Stimulated activated CD8-positive, alpha-beta memory T cell treated with anti-CD3 and anti-CD28 coated beads, Interleukin-4, amount 100 ng/mL, for 4 hours (primary cell): ENCODE measurements at places on chromosomes 5 and 9.

GRCh38 chr5:32297181-32298058 is 15.3 kb downstream of the MTMR12 start:
- no peak for DNase-seq

DNA sequence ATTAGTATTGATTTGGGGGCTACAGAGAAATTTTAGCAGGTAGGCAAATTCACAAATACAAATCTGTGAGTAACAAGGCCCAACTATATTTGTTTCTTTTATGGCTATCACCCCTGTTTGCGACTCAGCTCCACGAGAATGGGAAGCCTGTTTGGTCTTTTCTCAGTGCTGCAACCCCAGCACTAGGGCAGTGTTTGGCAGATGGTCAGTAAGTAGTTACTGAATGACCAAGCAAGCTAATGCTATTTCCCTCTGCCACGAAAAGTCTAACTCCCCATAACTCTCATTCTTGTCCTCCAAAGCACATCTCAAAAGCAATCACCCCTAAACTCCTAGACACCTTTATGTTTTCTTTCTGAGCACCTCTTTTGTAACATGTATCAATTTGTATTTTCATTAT is 245.6 kb downstream of the DNAH5 start:
- DNase-seq: no peak

GRCh38 chr5:39005566-39006232 is 68.5 kb downstream of the RICTOR start:
- no peak for DNase-seq

DNA sequence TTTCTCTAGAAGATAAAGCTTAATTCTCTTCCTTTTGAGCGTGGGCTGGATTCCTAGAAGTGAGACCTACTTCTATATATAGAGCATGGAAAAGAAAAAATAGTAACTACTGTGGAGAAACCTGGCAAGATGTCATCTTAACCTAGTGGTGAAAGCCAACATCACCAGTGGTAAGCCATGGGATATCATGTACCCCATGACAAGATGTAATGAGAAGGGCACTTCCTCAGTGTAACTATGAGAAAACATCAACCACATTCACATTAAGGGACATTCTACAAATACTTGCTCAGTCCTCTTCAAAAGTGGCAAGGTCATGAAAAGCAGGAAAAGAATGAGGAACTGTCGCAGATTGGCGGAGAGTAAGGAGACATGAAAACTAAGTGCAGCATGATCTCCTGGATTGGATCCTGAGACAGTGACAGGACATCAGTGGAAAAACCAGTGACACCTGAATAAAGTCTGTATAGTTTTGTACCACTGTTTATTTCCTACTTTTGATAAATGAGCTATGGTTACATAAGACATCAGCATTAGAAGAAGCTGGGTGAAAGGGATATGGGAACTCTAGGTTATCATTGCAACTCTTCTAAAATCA is 65.4 kb downstream of the PRRC1 start:
- no peak for DNase-seq

- DNase-seq: no peak
These were observed 585.7 kb downstream of the ACTL7B start for GRCh38 chr9:108270051-108270450.

DNA sequence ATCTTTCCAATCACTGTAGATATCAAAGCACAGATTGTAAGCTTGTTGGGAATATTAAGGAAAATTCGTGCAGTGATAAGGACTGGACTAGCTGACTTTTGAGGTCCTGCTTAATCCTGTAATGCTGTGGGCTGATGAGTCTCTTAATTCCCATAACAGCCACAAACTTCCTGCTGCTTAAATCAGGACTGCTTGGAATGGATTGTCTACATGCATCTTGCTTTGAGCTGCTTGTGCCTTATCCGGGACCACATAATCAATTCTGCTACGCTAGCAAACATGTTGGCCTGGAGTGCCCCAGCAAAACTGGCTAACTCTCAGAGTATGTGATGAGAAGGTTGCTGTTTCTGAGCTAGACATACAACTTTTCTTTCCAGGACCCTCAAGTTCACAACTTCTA is 79.6 kb downstream of the SNCAIP start:
- no peak for DNase-seq

GRCh38 chr5:135546101-135546500 is 10.3 kb upstream of the NEUROG1 start:
- no peak for DNase-seq

DNA sequence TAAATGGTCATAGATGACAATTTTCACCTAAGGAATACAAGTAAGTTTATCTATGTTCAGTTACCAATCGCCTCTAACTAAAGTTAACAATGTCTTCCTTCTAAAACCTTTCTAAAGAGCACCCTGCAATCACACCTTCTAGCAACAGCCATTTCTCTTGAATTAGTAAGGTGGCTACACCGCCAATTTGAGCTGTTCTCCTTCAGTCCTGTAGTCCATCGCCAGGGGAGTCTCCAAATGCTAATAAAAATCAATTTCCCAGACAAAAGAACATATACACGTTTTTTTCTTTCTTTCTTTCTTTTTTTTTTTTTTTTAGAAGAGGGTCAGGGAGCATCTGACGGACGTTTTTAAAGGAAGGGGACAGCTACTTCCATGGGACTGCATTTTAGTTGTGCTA is 729 bp upstream of the RORB start:
- no peak for DNase-seq

DNA sequence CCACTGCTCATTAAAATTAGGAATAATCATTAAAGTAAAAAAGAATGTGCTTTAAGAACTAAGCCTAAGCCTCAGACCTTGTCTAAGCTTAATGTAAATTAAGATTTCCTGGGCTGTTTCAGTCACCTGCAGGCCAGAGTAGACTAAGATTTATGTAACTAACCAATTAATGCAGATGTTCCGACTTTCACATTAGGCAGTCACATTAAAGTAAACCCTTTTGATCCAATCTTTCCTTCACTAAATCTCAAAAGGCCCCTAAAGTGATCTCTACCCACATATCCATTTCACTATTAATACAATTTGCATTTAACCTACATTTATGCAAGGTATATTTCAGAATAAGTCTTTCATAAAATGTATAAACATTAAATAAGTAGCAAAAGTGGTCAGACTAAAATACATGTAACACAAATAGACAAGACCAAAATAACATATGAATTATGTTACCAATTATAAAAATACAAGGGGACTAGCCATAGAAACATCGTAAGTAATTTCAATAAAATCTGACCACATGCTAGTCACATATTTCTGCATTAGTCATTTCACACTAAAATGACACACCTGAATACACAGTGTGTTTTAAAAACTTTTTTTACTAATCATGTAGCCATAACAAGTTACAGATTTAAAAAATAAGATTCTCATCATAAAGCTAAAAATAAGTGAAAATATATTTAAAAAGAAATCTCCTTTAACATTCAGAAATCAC is 7.7 kb downstream of the NR3C1 start:
- DNase-seq: no peak

DNA sequence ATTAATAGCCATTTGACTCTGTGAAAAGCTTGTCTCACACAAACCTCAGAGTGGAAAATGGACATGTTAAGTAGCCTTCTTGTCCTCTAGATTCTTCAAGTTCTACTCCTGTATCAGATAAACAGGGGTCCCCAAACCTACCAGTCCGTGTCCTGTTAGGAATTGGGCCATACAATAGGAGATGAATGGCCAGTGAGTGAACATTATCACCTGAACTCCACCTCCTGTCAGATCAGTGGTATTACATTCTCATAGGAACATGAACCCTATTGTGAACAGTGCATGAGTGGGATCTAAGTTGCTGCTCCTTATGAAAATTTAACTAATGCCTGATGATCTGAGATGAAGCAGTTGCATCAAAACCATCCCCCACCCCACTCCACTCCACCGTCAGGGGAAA is 136.3 kb downstream of the TMEM232 start:
- DNase-seq: no peak

- no peak for DNase-seq
These were observed 2.6 kb downstream of the HDAC3 start for GRCh38 chr5:141633871-141634561.

- DNase-seq: no peak
These were observed 297.1 kb upstream of the C9orf72 start for GRCh38 chr9:27870404-27870803.

- DNase-seq: no peak
These were observed 33.5 kb upstream of the GLRA1 start for GRCh38 chr5:151958111-151958510.

DNA sequence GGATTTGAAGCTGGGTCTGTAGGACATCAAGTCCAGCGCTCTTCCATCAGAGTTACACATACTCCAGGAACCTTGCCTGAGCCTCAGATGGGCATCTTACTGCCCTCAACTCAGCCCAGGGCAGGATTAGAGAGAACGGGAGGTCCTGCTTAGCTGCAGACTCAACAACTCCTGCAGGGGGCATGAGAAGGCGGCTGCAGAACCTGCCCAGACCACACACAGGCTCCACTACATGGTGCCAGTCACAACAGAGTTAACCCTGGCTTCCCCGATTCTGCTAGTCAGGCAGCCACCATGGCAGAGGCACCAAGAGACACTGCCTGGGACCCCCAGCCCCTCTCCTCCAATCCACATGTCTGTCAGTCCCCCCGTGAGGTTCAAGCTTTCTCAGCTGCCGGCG is 23.9 kb upstream of the CPLX2 start:
- DNase-seq: no peak

- DNase-seq: no peak
These were observed 73.8 kb downstream of the MAPKAP1 start for GRCh38 chr9:125633116-125633745.
